ENCODE measurements at places on chromosomes 7 and 10.
A peak's percentile ranks its signal among the peaks of the same experiment; 100 is the strongest.

DNA sequence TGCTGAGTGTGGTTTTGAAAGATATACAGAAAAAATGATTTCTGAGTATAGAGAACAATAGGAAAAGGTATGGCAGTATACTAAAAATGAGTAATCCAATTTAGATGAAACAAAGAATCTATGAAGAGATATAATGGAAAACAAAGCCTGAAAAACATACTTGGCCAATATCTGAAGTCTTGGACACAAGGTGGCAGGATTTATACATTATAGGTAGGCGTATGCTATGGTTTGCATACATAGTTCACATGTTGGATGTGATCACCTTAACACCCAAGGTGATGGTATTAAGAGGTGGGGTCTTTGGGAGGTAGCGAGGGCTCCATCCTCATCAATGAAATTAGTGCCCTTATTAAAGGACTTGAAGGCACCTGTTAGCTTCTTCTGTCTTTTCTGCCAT is 34.5 kb upstream of the BPGM start:
- no peak for DNase-seq

DNA sequence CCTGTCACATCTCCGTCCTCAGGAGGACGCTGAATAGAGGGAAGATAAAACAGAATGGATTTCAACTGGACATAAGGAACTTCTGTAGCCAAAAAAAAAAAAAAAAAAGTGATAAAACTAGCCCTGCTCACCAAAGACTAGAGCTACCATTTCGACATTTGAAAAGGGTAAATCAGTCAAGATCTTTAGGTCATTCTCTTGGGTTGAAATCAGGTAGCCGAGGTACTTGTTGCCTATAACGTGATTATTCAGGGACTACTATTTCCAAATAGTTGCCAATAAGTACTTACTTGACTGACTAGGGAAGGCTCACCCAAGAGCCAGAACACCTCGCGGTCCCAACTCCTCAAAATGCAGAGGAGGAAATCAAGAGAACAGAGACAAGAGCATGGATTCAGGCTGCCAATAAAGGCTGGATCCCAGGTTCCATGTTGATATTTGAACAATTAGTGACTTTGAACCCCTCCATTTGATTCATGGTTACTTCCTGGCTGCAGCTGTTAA is 2.0 kb downstream of the RHEB start:
- DNase-seq, result no peak

- no peak for DNase-seq
Observed at GRCh38 chr10:110115784-110116520, 91.5 kb upstream of the MXI1 start.

- DNase-seq, result no peak
Observed at GRCh38 chr7:105210721-105211205, 178.0 kb downstream of the SRPK2 start.

DNA sequence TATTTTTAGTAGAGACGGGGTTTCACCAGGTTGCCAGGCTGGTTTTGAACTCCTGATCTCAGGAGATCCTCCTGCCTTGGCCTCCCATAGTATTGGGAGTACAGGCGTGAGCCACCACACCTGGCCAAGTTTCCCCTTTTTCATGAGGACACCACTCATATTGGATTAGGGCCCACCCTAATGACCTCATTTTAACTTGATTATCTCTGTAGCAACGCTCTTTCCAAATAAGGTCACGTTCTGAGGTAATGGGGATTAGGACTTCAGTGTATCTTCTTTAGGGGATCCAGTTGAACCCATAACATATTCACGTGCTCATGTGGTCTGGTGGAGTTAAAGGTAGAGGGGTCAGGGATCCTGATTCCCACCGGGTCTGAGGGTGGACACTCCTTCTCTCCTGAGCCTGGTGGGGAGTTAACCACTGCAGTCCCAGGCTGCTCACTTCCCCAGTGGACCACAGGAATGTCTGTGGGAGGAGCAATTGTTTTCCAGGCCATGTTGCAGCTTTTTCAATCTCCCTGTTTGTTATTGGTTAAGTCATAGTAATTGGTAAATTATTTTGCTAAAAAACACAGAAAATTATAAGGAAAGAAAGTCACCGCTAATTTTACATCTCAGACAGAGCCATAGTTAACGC is 130.5 kb downstream of the GRK5 start:
- DNase-seq, result peak; percentile 15

All from Peyer's patch (tissue), 4 donors.